ENCODE measurements at places on chromosomes 12 and 14. TPM values are rescaled to one million over a fixed set of nuclear protein-coding genes. Genes with fewer than 3 reads are reported as not detected.

GRCh38 chr12:67754933-67755697, 106.6 kb downstream of the DYRK2 start:
- DNase-seq, result no peak

DNA sequence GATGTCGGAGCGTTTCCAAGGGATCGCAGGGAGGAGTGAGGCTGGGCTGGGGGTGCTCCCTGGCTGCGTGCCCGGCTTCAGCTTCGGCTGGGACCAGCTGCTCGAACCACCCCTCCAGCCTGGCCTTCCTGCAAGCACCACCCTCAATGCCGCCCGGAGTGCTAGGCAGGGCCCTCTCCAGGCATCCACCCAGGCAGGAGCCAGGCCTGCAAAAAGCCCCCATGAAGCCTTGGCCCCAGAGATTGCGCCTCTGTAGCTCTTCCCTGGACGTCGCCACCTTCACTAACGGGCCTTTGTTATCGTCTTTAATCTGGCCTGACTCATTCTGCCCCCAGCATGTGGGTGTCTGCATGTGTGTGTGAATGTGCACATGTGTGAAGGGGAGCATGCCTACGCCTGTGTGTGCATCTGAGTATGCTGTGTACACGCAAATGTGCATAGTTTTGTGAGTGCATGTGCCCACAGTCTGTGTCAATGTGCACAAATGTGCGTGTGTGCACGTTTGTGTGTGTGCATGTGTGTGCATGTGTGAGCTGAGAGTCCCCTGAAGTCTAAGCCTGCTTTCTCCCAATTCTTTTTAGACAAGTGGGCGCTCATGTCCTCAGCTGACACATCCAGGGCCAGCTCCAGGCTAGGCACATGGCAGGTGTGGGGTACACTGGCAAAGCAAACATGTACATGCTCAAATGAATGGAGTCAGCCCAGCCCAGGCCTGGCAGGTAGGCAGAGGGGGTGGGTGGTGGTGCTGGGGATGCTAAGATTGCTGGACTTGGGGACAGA, 195.4 kb upstream of the C14orf180 start:
- no peak for DNase-seq

- DNase-seq, result no peak
These were observed 85.0 kb downstream of the SYNE3 start for GRCh38 chr14:95431199-95432143.

DNA sequence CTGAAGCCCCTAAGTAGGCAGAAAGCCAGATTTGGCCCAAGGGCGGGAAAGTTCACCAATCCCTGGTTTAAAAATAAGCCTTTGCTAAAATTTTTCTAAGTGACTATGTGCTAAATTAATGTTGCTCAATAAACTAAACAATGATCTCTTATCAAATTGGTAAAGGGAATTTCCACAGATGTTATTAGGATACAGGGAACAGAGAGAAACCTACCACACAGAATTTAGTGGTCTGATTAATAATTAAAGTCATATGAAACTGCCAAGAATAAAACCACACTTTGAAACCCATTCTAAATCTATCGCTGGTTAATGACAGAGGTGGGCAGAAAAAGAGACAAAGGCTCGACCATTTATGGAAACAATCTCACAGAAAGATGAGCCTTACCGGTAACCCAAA, 22.0 kb downstream of the ANAPC5 start:
- DNase-seq, result no peak

GRCh38 chr12:23600919-23601318, 348.6 kb downstream of the SOX5 start:
- DNase-seq, result no peak

GRCh38 chr14:68279777-68280233, 460.2 kb downstream of the RAD51B start:
- DNase-seq, result no peak

GRCh38 chr14:104639885-104640548, 35.4 kb upstream of the TMEM179 start:
- no peak for DNase-seq

- DNase-seq, result no peak
These were observed 1.3 kb downstream of the CLEC7A start for GRCh38 chr12:10128687-10129086.

- DNase-seq, result no peak
These were observed 58.7 kb downstream of the KTN1 start for GRCh38 chr14:55638665-55639064.

GRCh38 chr12:28063355-28063880, 90.9 kb upstream of the PTHLH start:
- DNase-seq, result no peak

GRCh38 chr12:68630598-68630997, 19.9 kb downstream of the RAP1B start:
- no peak for DNase-seq

DNA sequence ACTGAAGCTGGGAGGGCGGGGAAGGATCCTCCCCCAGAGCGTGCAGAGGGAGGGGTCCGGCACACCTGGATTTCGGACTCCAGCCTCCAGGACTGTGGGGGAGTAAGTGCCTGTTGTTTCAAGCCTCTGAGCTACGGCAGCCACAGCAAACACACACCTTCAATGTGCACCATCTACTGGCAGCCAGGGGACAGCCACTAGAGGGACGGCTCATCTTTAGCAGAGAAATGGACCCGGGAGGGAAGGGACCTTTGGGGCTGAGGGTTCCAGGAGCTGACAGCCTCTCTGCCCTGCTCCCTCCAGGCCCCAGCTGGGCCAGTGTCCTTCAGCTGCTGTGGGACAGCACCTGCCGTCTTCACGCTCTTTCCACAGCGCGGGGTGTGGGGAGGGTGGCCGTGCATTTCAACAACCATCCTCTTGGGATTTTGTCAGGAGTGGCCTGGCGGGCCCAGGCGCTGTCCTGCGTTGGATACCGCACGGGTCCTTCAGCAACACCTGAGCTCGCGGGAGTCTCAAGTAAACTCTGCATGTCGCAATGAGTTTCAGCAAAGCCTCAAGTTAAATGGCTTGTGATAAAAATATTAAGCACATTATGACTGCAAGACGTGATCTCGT, 209.2 kb upstream of the C14orf180 start:
- no peak for DNase-seq

- DNase-seq, result no peak
These were observed 32.7 kb upstream of the GLIPR1 start for GRCh38 chr12:75447691-75448393.

DNA sequence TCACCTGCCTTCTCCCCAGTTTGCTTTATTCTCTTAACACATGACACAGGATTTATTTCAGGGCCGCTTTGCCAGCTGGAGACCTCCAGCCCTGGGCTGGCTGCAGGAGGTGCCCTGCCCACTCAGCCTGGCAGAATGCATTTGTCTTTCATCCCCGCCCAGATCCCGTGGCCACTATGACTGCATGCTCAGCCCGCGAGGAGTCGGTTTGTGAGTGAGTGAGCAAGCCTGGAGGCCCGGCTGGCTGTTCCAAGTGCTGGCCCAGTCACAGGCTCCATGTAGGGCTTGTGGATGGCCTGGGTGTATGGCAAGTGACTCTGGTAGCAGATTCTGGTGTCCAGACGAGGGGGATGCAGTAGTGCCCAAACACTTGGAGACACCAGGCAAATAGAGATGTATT, 2.1 kb downstream of the TDP1 start:
- no peak for DNase-seq

- DNase-seq, result no peak
These were observed 42.0 kb upstream of the CHST11 start for GRCh38 chr12:104414581-104415341.

GRCh38 chr14:85822236-85822635, 292.3 kb downstream of the FLRT2 start:
- no peak for DNase-seq

DNA sequence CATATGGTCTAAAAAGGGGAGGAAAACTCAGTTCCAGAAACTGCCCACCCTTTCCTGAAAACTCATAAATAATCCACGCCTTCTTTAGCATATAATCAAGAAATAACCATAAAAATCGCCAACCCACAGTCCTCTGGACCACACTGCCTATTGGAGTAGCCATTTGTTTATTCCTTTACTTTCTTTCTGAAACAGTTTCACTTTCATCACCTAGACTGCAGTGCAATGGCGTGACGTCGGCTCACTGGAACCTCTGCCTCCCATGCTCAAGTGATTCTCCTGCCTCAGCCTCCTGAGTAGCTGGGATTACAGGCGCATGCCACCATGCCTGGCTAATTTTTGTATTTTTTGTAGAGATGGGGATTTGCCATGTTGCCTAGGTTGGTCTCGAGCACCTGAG, 44.2 kb downstream of the CLMN start:
- DNase-seq, result no peak

- no peak for DNase-seq
These were observed 332 bp downstream of the KRT1 start for GRCh38 chr12:52679875-52680274.

- DNase-seq, result no peak
These were observed 5.5 kb downstream of the NKX2-1 start for GRCh38 chr14:36514278-36515104.

DNA sequence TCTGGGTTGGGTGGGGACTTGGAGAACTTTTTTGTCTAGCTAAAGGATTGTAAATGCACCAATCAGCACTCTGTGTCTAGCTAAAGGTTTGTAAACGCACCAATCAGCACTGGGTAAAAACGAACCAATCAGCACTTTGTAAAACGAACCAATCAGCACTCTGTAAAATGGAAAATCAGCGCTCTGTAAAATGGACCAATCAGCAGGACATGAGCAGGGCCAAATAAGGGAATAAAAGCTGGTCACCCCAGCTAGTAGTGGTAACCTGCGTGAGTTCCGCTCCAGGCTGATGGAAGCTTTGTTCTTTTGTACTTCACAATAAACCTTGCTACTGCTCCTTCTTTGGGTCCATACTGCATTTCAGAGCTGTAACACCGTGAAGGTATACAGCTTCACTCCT, 1.7 kb upstream of the ACOT2 start:
- no peak for DNase-seq

DNA sequence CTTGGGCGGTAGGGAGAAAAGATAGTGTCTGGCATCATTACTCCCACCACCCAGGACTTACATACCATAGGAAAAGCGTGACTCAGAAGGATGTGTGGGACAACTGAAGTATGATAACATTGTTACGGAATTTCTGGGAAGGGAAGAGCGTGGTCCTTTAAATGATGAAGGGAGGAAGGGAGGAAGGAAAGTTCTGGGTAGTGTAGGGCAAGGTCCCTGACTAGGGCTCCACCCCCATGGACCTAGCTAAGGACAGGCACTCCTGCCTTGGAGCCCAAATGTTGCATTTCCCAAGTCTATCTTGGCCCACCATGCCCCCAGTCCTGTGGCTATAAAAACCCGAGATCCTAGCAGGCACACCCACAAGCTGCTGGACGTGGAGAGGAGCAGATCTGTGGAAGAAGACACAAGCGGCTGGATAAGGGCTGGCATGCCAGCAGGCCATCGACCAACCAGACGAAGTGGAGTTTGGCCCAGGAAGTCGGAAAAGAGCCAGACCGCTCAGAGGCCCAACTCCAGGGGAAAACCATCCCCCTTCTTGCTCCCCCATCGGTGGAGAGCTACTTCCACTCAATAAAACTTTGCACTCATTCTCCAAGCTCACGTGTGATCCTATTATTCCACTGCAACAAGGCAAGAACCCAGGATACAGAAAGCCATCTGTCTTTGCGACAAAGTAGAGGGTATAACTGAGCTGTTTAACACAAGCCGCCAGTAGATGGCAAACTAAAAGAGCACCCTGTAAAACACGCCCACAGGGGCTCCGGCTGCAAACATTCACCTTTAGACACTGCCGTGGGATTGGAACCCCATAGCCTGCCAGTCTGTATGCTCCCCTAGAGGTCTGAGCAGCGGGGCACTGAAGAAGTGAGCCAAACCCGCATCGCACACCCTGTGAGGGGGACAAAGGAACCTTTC, 23.0 kb upstream of the RAB21 start:
- no peak for DNase-seq

DNA sequence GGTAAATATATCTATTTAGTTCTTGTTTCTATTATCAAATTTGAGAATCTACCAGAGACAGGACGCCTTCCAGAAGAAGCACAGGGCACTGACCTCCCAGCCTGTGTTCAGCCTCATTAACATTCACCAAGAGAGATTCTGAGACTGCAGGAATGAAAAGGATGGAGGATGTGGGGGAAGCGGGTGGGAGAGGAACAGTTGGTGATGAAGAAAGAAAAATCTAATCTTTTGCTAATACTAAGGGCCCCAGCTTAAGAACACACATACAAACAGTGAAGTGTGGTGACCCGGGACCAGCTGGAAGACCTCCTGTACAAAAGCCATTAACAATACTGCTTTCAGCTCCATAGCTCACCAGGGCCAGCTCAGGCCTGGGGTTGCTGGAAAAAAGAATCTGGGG, 160.5 kb downstream of the NUAK1 start:
- DNase-seq, result no peak

DNA sequence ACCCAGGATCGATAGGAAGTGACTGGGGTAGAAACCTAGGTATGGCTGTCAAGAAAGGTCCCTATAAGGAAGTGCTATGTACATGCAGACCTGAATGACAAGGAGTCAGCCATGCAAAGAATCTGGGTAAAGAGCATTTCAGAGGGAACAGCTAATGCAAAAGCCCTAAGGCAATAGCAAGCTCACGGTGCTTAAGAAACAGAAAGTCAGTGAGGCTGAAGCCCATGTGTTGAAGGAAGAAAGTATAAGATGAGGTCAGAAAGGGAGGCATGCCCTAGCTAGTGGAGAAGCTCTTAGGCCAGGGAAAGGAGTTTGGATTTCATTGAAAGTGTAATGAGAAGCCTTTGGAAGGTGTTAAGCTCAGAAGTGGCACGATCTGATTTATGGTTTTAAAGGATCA, 6.0 kb upstream of the ADCY6 start:
- no peak for DNase-seq

GRCh38 chr12:94158666-94159065, 10.3 kb downstream of the PLXNC1 start:
- DNase-seq, result no peak

- DNase-seq, result no peak
These were observed 36.3 kb downstream of the HMGA2 start for GRCh38 chr12:65860600-65860999.

PELI2 gene
- 0.28 TPM for total RNA-seq

PTPRB gene
- 0.33 TPM for total RNA-seq

BDKRB2 gene
- 0.05 TPM for total RNA-seq

C14orf180 gene
- not detected for total RNA-seq

RAPGEF3 gene
- 5.8 TPM for total RNA-seq

MIP gene
- total RNA-seq, result not detected

B4GALNT3 gene
- 2.3 TPM for total RNA-seq

CLEC4D gene
- total RNA-seq, result not detected

ARHGEF25 gene
- total RNA-seq, result 10.5 TPM

PTPN6 gene
- total RNA-seq, result 13.7 TPM

KRT6C gene
- total RNA-seq, result not detected

PTHLH gene
- 2.2 TPM for total RNA-seq

LIN52 gene
- total RNA-seq, result 6.7 TPM
